ENCODE measurements at places on chromosomes 4 and X.

- DNase-seq, result no peak
Measured at GRCh38 chrX:24838629-24839028, 144.9 kb downstream of the POLA1 start.

DNA sequence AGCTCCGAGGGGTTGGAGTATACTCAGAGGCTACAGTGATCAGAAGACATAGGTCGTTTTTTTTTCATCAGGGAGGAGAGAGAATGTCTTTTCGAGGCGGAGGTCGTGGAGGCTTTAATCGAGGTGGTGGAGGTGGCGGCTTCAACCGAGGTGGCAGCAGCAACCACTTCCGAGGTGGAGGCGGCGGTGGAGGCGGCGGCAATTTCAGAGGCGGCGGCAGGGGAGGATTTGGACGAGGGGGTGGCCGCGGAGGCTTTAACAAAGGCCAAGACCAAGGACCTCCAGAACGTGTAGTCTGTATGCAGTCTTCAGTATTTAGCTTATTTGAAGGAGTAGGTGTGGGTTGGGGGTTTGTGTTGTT lies 500 bp downstream of the GAR1 start:
- peak; percentile 7 for DNase-seq

GRCh38 chr4:951186-951585 lies 18.9 kb downstream of the TMEM175 start:
- no peak for DNase-seq

- DNase-seq, result no peak
Measured at GRCh38 chr4:76212851-76213414, 691 bp downstream of the SCARB2 start.

GRCh38 chr4:3368334-3368733 lies 73.4 kb upstream of the HGFAC start:
- DNase-seq, result no peak

DNA sequence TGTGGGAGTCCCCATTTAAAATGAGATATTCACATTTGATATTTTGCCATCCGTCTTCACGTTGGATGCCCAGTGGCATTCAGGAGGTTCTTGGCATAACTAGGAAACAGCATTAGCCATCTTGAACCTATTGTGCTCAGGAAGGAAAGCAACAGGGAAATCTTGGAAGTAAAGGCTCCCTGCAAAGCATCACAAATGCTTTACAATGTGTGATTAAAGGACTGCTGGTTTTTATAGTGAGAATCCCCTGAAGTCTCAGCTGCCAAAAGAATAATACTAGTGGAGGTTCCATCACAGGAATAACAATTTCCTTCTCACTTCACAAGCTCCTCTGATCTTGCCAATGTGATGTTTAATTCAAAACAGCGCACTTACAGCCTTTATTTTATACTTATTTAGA lies 49.7 kb upstream of the NPNT start:
- DNase-seq, result no peak

DNA sequence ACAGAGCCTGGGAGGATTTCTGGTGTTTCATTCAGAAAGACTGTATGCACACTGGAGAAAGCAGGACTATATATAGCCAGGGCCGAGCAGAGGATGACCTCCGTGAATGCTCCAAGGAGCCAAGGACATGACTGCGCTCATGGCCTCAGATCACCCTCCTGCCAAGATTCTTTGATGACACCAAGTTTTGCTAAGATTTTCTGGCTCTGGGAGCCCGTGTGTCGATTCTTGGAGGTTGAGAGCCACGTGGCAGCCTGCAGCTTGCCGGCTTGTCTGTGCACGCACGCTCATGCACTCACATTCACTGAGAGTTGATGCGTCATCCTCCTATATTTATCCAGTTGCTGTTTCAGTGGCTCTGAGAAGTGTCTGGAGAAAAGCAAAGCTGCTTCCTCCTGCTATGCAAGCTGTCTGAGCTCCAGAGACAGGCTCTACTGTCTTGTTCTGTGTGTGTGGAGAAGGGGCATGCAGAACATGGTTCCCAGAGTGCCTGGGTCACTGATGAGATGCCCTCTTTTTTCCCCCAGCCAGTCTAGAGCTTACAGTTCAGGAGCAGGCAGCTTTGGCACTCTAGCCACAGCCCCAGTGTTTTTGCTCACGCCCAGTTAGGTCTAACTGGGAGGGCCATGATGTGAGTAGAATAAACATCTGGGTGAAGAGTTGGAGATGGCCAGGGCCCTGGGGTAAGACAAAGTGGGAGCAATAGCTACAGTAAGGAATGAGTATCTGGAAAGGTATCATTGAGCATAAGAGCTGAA lies 64.9 kb upstream of the SCOC start:
- no peak for DNase-seq

GRCh38 chr4:146927695-146928094 lies 18.0 kb downstream of the TTC29 start:
- no peak for DNase-seq

- no peak for DNase-seq
Measured at GRCh38 chr4:182560358-182560757, 317.2 kb downstream of the TENM3 start.

DNA sequence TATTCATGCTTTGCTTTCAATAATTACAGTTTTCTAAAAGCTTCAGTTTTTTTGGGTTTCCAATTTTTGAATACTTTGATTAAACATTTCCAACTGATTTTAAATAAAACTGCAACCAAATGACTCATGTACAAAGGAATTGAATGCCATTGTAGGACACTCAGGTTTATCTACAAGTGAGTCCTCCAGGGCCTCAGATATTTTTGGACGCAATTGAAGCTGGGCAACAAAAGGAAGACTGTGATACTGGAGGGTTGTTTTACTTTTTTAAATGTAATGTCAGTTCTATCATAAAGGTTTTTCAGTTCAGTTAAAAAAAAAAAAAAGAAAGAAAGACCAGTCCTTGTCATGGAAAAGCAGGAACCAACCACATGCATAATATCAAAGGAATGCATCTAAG lies 64.2 kb downstream of the MAGEA10 start:
- DNase-seq, result no peak

DNA sequence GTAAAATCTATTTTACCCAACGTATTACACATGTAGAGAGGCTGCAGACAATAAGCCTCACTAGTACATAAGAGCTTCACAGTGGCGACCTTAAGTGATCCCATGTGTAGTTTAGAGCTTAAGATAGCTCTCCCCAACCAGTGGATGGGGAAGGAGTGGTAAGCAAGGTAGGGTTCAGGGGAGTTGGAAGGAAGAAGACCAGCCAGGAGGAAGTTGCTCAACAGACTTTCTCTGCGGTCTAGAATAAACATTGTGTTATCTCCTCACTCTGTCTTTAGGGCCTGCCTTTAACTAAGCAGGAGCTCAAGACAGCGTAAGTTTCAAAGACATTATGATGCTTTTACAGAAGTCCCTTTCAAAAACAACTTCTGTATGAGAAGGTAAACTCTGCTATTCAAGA lies 16.8 kb downstream of the MEPE start:
- DNase-seq, result no peak

DNA sequence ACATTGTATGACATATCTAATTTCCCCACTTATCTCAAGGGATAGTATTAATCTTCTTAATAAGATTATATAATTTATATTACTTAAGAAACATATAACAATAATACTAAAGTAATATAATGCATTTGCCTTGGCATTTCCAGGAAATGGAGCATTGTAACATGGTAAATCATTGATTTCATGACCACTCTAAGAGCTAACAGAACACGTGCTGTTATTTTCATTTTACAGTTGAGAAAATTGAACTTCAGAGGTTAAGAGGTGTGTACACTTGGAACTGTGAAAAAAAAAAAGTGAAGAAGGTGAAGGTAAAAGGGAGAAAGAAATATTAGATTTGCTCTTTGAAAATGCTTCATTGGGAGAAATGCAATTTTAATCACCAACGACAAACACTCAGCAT lies 522.6 kb downstream of the IL15 start:
- no peak for DNase-seq

DNA sequence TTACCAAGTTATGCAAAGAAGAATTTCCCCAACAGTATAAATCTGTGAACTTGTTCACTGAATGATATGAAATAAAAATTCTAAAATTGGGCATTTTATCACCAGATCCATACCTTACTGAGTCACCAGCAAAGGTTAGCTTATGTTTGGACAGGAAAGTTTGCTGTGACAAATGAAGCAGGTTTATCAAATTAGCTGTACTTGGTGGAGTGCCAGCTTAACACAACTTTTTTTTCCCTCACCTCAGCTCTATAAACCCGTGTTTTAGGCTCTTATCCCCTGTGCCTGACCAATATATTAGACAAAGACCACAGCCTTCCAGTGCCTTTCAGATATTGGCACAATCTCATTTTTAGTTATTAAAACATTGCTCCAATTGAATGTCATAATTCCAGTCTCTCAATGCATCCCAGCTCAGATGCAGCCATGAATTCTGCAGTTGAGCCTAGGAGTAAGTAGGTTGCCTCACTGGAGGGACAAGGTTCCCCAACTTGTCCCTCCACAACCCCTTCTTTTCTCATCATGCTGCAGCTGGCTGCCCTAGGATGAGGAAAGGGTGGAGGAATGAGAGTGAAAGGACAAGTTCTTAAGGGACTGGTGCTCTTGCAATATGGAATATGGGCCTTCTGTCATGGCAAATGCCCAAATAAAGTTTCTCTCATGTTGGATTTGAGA lies 27.0 kb upstream of the PDGFC start:
- no peak for DNase-seq

DNA sequence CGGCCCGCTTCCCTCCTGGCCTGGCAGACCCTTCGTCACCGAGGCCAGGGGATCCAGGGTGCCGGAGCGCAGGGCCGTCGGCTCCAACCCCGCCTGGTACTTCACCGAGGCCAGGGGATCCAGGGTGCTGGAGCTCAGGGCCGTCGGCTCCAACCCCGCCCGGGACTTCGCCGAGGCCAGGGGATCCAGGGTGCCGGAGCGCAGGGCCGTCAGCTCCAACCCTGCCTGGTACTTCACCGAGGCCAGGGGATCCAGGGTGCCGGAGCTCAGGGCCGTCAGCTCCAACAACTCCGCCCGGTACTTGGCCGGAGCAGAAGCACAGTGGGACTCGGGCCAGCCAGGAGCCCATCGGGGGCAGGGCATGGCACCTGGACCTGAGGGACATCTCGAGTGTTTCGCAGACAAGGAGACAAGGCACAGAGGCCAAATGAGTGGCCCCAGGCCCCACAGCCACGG lies 85.1 kb downstream of the FAM53A start:
- DNase-seq, result no peak

DNA sequence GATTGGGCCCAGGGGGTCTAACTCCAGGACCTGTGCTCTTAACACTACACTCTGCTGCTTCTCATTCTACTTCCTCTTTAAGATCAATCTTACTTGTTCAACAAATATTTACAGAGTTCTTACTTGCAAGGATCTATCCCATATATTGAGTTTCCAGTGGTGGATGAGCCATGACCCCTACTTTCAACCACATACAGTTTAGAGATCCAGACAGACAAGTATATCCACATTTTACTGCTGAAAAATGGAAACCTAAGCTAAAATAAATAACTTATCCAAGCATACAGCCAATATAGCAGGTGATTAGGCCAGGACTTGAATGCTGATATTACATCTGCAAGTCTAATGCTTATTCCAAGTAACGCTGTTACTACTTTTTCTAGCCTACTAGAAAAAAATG lies 18.7 kb downstream of the TMEM150C start:
- DNase-seq, result no peak

- DNase-seq, result no peak
Measured at GRCh38 chr4:142690406-142691163, 155.5 kb downstream of the INPP4B start.

All from activated CD8-positive, alpha-beta memory T cell treated with anti-CD3 and anti-CD28 coated beads for 48 hours (primary cell).